ENCODE measurements at places on chromosomes 3 and 15.

- no peak for DNase-seq
These were observed 4.3 kb upstream of the COPG1 start for GRCh38 chr3:129245141-129245540.

- no peak for DNase-seq
These were observed 381.2 kb upstream of the WNT5A start for GRCh38 chr3:55868347-55868746.

- peak; percentile 70 for DNase-seq
These were observed 67.0 kb downstream of the NOX5 start for GRCh38 chr15:69081310-69082004.

- no peak for DNase-seq
These were observed 15.7 kb downstream of the UQCC5 start for GRCh38 chr3:52552089-52552488.

DNA sequence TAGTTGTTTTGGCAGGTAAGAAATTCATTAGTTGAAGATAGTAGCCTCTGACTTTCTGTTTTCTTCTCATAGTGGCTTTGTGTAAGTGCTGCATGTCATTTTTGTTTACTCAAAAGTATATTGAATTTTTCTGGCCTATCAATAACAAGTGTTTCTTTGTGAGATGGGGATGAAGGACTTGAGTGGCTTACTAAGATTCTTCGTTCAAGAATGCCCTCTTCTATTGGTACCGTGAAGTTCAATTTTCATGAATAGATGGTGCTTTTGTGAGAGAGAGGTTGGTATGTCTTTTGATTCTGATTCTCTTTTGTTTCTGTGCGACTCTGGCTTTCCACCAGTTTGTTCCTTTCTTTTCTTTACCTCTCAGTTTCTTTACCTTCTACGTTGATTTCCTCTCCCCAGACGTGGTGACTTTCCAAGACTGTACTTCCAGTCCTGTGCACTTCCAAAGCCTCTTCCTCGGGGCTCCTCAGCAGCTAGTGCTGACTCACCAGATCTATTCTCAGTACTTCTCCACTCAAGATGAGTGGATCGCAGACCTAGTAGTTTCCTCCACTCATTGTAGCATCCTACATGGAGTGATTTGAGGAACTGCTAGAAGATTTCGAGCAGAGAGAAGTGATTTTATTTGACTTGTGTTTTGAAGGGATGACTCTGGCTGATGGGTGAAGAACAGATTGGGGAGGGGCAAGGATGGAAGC is 82.0 kb upstream of the EPHB3 start:
- DNase-seq = no peak

GRCh38 chr3:64651741-64652241 is 36.0 kb downstream of the ADAMTS9 start:
- DNase-seq = no peak

DNA sequence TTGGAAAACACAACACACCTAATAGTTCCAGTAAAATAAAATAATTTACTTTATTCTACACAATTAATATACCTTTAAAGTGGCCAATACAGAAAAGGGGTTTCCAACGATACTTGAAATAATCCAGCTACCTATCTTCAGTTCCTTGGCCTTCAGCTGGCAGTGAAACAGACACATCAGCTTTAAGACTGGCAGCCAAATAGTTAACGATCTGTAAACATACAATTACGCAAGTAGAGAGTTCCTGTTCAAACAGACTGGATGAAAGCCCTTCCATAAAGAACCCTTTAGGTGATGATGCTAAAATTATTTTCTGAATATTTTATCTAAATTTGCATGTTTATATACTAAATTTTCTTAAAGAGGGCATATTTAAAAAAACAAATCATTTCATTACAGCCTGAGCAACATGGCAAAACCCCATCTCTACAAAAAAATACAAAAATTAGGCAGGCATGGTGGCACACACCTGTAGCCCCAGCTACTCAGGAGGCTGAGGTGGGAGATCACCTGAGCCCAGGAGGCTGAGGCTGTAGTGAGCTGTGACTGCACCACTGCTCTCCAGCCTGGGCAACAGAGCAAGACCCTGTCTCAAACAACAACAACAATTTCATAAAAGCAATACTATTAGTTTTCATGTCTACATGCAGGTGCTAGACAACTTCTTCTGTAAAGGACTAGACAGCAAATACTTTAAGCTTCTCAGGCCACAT is 12.9 kb downstream of the DYNC1LI1 start:
- no peak for DNase-seq

DNA sequence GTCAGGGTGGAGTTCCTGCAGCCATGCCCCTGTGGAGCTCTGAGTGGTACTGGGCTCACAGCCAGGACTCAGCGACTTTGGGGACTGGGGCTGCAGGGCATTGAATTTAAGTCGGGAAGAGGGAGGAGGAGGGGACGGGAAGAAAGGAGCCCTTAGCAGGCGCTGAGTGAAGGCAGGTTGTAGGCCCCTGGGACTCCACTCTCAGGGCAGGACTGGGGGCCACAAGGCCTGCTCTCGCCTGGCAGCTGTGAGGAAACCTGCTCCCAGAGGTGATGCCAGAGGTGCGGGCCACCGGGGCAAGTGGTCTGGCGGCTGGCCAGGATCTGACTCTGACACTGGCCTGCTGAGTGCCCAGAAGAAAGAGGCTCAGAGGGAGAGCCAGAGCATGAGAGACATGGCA is 73.5 kb downstream of the EPHB3 start:
- DNase-seq = no peak

- DNase-seq = no peak
These were observed 161.0 kb upstream of the ADAMTS9 start for GRCh38 chr3:64848822-64849221.

GRCh38 chr3:189288348-189289235 is 116.8 kb downstream of the TPRG1 start:
- no peak for DNase-seq

- DNase-seq = no peak
These were observed 63.6 kb downstream of the NIPA2 start for GRCh38 chr15:22902046-22902445.

All from tibial artery (tissue), 4 donors.